ENCODE measurements at places on chromosomes 6 and 20.
A peak's percentile ranks its signal among the peaks of the same experiment; 100 is the strongest.

DNA sequence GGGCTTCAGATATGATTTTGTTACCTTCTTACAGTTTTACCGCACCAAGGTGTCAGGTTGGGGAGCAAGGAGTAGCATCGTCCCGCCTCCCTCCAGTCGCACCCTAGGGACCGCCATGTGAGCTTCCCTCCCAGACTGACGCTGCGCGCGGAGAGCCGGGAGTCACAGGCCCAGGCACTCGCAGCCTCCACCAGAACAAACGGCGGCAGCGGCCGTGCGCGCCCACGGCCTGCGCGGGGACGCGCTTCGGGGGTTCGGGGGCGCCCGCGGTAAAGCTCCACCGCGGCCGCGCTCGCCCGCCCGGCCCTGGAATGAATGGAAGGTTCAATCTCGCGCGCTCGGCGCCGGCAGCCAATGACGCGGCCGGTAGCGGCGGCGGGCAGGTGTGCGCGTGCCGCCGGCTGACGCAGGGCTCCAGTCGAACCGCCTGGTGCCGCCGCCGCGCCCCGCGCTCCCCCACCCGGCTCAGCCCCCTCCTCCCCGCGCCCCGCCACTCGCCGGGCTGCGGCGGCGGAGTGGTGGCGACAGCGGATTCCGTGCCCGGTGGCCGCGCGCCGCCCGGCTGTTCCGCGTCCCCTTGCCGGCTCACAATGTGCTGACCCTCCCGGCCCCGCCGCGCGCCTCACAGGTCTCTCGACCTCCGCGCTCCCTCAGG, 16.5 kb upstream of the LIN28B start:
- DNase-seq, result no peak

DNA sequence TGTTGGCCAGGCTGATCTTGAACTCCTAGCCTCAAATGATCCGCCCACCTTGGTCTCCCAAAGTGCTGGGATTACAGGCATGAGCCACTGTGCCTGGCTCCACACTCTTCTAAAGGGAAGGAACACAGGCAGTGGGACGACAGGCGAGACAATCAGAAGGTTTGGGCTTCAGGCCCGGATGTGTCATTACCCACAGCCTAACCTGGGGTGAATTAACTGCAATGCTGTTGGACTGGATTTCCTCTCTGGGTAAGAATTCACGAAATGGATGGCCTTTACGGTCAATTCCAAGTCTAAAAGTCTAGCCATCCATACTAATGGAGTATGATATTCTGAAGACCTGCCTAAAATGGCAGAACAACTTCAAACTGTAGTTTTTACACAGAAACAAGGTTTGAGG, 83.7 kb upstream of the CCDC28A start:
- no peak for DNase-seq

DNA sequence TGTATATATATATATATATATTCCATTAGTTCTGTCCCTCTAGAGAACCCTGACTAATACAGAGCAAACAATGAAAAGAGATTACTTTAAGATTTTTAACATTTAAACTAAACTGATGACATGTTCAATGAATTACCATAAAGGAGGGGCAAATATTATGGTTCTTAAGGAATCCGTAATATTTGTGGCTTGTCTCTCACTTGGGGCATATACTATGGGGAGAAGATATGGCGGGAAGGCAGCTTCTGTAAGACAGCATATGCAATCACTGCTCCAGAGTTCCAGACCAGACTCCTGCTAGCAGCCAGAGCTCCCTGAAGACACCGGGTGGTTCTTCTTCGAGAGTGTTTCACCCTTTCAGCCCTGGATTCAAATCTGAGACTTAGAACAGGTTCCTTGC, 321.1 kb upstream of the NT5E start:
- DNase-seq, result no peak

DNA sequence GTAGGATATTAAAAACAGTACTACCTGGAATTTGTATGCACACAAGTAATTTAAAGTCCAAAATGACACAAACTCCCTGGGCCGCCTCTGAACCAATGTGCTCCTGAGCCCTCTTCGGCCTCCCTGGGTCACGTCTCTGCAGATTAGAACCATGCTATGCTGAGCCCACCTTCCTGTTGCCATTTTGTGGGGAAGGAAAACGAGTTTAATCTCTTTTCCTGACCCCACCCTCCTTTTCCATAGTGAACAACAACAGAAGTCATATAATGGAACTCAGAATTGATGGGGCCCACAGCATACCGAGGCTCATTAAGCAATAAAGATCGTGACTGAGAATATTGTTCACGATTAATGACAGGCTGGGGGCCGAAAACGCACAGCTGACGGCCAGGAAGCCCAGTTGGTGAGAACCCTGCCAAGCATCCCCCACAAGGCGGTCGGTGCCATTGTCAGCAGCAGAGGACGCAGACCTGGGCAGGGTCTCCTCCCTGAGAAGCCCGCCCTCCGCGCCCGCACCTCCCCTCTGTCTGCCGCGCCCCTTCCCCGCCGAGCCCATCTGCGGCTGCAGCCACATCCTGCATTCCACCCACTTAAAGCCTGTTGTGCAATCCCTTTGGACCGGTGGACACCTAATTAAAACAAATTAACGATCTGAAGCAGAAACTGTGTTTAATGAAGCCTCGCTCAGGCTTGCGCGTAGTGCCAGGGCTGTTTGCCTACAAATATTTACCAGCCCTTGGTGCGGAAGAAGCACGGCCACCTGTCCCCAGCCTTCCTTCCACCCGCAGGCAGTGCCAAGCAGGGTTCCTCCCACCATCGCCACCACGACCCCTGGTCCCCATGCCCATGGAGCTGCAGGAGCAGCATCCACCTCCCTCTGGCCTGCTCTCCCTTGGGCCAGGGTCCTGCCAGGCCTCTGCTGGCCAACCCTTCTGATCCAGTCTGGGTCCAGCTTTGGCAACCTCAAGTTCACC, 68.1 kb downstream of the DLL1 start:
- no peak for DNase-seq

DNA sequence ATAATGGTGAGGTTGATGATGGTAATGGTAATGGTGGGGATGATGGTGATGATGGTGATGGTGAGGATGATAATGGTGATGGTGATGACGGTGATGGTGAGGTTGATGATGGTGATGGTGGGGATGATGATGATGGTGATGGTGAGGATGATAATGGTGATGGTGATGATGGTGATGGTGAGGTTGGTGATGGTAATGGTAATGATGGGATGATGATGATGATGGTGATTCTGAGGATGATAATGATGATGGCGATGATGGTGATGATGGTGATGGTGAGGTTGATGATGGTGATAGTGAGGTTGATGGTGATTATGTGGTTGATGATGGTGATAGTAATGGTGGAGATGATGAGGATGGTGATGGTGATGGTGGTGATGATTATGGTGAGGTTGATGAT, 9.7 kb downstream of the BPI start:
- DNase-seq, result no peak

- DNase-seq, result no peak
These were observed 44.5 kb downstream of the NCOA7 start for GRCh38 chr6:125835221-125835744.

- no peak for DNase-seq
These were observed 353.1 kb downstream of the LAMA2 start for GRCh38 chr6:129236001-129236517.

DNA sequence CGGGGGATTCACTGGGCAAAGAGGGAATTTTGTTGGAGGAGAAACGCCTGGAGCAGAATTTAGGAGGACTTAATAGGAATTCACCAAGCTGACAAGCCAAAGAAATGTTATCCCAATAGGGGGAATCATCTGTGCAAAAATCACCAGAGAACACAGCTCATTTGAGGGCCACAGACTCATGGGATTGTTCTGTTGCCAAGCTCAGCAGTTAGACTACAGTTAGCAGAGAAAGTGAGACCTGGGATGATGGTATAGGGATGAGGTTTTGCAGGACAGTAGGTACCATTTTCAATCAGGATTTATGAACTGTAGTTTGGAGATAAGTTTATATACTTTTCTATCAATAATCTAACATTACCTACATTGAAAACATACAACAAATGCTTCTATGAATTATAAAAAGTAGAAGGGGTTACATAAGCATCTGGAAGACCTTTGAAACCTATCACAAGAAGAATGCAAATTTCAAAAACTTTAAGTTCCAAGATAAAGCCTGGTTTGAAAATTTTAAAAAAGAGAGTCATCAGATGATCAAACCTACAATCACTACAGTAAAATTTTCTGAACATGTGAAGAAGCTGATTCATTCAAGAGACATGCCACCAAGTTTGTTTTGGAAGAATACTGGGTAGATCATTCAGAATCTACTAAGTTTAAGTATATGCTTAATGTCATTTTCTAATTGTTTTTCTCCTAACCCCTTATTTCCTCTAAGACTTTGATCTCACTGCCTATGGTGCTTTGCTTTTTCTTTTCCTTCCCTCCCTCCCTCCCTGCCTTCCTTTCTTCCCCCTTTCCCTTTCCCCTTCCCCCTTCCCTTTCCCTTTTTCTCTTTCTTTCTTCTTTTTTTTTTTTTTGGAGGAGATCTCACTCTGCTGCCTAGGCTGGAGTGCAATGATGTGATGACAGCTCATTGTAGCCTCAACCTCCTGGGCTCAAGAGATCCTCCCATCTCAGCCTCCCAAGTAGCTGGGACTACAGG, 81.5 kb downstream of the KIF13A start:
- DNase-seq, result peak; percentile 64

- DNase-seq, result peak; percentile 26
These were observed 51.7 kb upstream of the TFAP2D start for GRCh38 chr6:50661636-50662035.

DNA sequence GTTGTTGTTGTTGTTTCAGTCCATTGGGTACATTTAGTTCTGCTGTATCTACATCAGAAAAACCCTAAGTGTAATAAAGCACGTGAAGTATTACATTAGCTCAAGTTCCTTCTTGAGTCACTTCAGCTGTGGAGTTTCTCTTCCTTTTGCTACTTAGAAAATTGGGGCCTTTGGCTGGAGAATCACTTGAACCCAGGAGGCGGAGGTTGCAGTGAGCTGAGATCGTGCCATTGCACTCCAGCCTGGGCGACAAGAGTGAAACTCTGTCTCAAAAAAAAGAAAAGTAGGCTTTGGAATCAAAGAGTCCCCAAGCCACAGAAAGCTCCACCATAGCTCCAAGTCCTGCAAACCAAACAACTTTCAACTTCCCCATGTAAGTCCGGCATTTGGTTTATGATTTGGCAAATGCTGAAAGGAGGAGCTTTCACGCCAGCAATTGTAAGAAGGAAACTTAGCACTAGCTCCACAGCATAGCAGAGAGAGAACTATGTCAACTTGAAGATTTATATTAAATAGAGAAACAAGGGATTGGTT, 56.5 kb upstream of the RNF144B start:
- DNase-seq, result no peak

DNA sequence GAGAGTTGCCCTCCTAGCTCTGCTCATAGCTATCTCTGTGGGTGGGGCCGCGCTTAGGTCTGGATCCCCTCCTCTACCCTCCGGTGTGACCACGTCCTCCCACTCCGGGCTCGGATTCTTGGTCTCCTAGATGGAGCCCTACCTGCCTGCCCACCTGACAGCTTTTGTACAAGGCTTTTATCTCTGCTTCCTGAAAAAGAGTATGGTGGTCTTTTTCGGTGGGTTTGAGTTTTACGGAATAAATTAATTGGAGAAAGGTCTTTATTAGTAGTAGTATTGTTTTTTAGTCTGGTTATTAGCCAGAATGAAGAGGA, 773 bp downstream of the SMAP1 start:
- DNase-seq, result no peak

DNA sequence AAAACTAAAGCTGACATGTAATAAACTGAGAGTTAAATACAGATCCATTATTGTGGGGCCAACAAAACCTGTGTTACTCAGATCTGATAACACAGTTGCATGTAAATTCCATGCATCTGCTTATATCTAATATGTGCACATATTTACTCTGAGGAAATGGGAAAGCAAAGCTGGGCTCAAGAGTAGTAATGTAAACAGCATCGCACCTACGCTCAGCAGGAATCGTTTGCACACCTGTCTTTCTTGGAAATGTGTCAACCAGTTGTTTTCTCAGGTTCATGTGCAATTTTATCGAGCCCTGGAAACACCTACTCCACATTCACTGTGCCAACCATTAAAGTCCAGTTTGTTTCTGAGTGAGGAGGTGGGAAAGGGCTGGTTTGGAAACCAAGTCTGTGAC, 80.3 kb upstream of the CNKSR3 start:
- no peak for DNase-seq

- peak; percentile 1 for DNase-seq
These were observed 81.6 kb upstream of the MC3R start for GRCh38 chr20:56166781-56167465.

- DNase-seq, result no peak
These were observed 148.5 kb upstream of the PDE7B start for GRCh38 chr6:135703007-135703406.

DNA sequence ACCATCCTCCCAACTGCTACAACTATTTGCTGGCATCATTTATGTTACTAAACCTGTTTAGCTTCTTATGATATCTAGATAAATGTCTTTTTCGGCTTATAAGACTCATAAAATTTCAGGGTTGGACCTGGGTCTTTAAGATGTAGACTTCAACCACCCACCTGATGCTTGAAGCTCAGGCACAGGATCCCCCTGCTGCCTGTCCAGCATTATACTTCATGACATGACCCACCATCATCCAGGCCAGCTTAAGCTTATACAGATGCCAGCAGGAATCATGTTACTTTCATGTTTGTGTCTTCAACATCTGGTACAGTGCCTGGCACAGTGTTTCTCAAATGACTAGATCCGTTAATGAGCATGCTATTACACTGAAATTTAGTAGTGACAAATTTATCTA, 47.4 kb downstream of the SLC17A5 start:
- no peak for DNase-seq

GRCh38 chr20:18541741-18542140, 25.5 kb upstream of the SMIM26 start:
- DNase-seq, result no peak

DNA sequence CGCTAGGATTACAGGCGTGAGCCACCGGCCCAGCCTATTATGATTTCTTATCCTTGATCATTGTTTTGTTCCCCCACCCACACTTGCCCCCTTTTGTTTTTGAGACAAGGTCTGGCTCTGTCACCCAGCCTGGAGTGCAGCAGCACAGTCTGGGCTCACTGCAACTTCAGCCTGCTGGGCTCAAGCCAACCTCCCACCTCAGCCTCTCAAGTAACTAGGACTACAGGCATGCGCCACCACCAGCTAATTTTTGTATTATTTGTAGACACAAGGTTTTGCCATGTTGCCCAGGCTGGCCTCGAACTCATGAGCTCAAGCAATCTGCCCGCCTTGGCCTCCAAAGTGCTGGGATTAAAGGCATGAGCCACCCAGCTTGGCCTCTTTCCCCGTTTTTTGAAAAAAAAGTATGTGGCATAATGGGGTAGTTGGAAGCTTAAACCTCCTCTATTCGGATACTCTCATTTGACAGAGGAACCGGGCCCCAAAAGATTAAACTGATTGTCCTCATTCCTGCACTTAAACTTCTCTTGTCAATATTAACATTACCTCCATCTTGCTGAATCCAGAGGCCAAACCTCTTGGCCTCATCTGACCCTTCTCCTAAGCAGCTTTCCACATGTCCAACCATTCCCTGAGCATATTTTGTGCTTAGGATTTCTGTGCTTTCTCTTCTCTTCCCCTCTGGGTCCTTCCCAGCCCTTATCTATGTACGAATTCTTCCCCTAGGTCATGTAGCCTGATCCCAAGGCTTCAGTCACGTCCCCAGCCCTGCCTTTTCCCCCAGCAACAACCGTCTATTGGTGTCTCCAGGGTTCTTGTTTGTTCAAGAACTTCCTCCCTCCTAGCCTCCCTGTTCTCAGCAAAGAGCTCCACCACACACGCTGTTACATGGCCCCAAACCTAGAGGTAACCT, 6.1 kb upstream of the EZR start:
- DNase-seq, result no peak

Measured in HT1080 (cell line).